A549 (cell line): ENCODE measurements at places on chromosomes 3 and 15.

DNA sequence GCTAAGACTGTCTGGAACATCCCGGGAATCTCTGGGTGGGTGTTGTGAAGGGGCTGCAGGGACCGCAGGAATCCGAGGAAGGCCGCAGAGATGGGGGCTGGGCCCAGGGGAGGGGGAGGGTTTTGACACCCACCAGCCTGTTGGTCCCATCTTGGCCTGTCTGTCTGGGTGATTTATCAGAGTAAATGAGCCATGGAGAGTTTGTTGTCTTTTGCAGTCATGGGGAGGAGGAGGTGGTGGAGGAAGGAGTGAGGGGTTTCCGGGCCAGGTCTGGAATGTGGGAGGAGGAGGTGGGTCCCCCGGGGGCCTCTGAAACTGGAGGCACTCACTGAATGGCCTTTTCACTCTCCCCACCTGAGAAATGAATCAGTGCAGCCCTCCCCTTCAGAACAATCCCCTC lies 11.5 kb downstream of the SEMA3F start:
- DNase-seq = no peak

DNA sequence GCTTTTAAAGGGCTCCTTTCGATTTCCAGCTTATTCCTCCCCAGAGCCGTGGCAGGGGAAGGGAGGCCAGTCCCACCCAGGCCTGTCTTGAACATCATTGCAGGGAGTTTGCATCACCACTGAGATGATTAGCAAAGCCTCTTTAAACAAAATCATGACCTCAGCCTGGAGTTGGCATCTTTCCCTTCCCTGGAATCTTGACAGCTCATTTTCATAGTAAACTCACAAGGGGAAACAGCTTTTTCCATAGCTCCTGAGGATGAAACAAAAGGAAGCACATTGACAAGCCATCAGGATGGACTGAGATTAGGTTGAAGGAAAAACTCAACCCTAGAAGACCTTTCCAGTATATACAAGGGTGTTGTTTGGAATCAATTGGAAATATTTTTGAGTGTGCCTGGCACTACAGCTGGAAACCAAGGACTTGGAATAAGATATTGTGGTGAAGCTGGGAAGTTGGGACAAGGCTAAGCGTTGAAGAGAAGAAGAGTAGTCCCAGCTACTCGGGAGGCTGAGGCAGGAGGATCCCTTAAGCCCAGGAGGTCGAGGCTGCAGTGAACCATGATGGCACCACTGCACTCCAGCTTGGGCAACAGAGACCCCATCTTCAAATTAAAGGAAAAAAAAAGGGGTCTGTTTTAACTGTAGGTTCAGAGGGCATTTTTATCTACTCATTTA lies 3.1 kb upstream of the LARP6 start:
- DNase-seq = no peak

DNA sequence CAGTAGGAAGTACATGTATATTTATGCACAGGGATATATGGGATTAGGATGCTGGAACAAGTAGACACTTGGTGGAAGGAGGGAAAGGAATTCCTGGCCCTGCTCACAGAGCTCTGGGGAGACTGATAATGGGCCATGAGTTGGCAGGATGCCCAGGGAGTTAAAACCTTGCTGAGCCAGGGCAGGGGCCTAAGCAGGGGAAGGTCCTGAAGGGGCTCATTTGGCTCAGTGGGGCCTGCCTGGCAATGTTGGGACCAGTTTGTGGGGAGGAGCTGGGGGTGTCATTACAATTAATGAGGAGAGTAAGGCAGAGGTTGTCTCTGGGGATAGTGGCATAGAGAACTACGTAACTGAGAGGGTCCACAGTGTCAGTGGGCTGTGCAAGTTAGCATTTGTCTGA lies 124.2 kb upstream of the ADPGK start:
- no peak for DNase-seq

DNA sequence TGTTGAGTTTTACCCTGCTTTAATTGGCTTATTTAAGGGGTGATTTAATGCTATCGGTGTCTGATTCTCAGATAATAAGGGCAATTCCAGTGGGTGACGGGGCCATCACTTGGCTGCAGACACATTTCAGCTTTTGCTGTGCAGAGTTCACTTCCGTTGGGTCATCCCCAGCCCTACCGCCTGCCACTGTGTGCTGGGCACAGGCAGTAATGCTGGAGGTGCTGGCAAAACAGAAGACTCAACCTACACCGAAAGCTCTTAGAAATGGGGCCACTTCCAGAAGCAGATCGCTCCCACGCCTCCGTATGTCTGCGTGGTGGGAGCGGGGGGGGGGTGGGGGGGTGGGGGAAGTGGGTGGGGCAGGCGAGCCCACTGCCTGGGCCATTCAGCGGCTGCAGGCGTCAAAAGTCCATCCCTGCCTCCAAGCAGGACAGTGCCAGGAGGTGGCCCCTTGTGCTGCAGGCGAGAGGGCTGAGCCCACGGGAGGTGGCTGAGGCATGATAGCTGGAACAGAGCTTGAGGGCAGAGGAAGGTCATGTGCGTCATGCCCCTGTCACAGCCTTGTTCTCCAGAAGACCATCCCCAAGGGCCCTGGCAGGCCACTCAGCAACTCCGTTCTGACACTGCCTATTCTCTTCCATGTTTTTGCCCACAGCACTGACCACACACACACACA lies 128.3 kb downstream of the ATP10A start:
- no peak for DNase-seq

GRCh38 chr15:101503296-101503599 lies 13.7 kb upstream of the PCSK6 start:
- no peak for DNase-seq

GRCh38 chr3:100197876-100198275 lies 62.9 kb upstream of the TBC1D23 start:
- no peak for DNase-seq

GRCh38 chr15:57444877-57445513 lies 68.7 kb downstream of the CGNL1 start:
- no peak for DNase-seq

GRCh38 chr3:191343913-191344312 lies 13.6 kb upstream of the UTS2B start:
- no peak for DNase-seq

DNA sequence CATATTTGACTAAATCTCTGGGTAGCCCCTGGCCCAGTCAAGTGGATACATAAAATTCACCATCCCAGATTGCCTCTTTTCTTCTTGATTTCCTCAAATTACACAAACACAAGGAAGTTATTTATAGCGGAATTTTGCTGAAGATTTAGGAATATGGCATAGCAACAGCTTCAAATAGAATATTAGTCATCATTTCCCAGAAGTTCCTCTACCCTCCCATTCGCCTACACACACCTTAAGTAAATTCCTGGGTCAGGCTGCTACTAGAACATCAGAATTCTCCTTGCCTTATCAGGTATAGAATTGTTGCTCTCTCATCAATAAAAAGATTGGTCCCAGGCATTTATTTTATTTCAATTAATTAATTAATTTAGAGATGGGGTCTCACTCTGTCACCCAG lies 31.6 kb downstream of the MESD start:
- no peak for DNase-seq
